ENCODE measurements at places on chromosomes 6 and 20. TPM values are rescaled to one million over a fixed set of nuclear protein-coding genes. Genes with fewer than 3 reads are reported as not detected.

Gene MYB
- total RNA-seq, result 47.0 TPM

Gene OR2H1
- not detected for total RNA-seq

Gene TINAG
- not detected for total RNA-seq

Gene LY6G6D
- not detected for total RNA-seq

Gene RGS17
- not detected for total RNA-seq

- H3K27me3 ChIP-seq, result peaks cover 26% of the 10 kb centered on the region
- H3K4me1 ChIP-seq, result no peaks in the 10 kb centered on the region
- no peak overlapping the region for H3K27ac ChIP-seq
- DNase-seq, result no peak
- no peaks in the 10 kb centered on the region for H3K36me3 ChIP-seq
- H3K4me3 ChIP-seq, result no peak overlapping the region
Observed at GRCh38 chr6:167298127-167298526, 7.0 kb downstream of the UNC93A start.

GRCh38 chr6:162715601-162716000, 12.0 kb downstream of the PRKN start:
- no peak for DNase-seq
- no peak overlapping the region for H3K4me3 ChIP-seq
- H3K36me3 ChIP-seq, result no peaks in the 10 kb centered on the region
- no peaks in the 10 kb centered on the region for H3K27me3 ChIP-seq
- H3K4me1 ChIP-seq, result no peaks in the 10 kb centered on the region

- H3K4me1 ChIP-seq, result no peaks in the 10 kb centered on the region
- H3K27ac ChIP-seq, result no peak overlapping the region
- H3K4me3 ChIP-seq, result no peak overlapping the region
- no peaks in the 10 kb centered on the region for H3K27me3 ChIP-seq
- no peaks in the 10 kb centered on the region for H3K36me3 ChIP-seq
Observed at GRCh38 chr20:7146552-7147219, 379.2 kb downstream of the BMP2 start.

GRCh38 chr6:70186461-70186860, 116.4 kb downstream of the COL9A1 start:
- no peaks in the 10 kb centered on the region for H3K4me1 ChIP-seq
- no peak overlapping the region for H3K27ac ChIP-seq
- no peak for DNase-seq
- H3K36me3 ChIP-seq, result no peaks in the 10 kb centered on the region

- no peak overlapping the region for H3K27ac ChIP-seq
- H3K4me1 ChIP-seq, result no peaks in the 10 kb centered on the region
- no peak overlapping the region for H3K4me3 ChIP-seq
- H3K27me3 ChIP-seq, result no peaks in the 10 kb centered on the region
- H3K36me3 ChIP-seq, result no peaks in the 10 kb centered on the region
Observed at GRCh38 chr20:25461281-25461650, 53.8 kb downstream of the GINS1 start.

- no peaks in the 10 kb centered on the region for H3K36me3 ChIP-seq
- H3K27me3 ChIP-seq, result peaks cover 62% of the 10 kb centered on the region
- no peak for DNase-seq
- peaks cover 27% of the 10 kb centered on the region for H3K4me1 ChIP-seq
- H3K4me3 ChIP-seq, result no peak overlapping the region
Observed at GRCh38 chr6:166245148-166245547, 63.0 kb downstream of the PRR18 start.

DNA sequence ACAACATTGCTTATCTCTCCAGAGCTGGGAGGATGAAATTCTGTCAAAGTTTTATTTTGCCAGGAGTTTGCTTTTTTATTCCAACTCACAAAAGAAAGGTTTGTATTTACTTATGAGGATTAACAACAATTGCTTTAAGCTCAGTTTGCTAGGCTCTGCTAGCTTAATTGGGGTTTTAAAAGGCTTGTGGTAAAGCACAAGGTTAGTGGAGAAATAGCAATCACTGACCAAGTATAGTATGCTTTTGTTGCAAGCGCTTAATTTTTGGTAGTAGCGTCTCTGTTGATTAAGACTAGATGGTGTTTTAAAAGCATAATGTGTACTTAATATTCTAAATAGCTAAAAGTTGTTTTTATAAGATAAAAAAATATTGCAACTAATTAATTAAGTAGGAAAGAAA, 45.7 kb downstream of the TINAG start:
- no peak overlapping the region for H3K27ac ChIP-seq
- H3K4me3 ChIP-seq, result no peak overlapping the region
- no peaks in the 10 kb centered on the region for H3K4me1 ChIP-seq
- DNase-seq, result no peak

DNA sequence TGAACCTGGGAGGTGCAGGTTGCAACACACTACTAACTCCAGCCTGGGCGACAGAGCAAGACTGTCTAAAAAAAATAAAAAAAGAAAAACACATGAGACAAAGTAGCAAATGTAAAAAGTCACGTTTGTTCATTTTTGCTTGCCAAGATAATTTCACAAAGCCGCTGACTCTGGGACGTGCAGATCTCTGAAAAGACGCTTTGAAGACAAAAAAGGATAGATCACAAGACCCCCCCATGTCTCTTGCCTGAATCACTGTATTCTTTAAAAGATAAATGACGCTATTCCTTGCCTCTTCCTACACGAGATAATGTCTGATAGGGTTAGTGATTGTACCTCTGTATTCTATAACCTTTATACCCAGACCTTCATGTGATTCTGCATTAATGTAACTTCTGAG, 23.3 kb upstream of the STXBP5 start:
- H3K27me3 ChIP-seq, result peaks cover 5% of the 10 kb centered on the region
- H3K4me1 ChIP-seq, result no peaks in the 10 kb centered on the region
- DNase-seq, result no peak
- peaks cover 2% of the 10 kb centered on the region for H3K36me3 ChIP-seq

DNA sequence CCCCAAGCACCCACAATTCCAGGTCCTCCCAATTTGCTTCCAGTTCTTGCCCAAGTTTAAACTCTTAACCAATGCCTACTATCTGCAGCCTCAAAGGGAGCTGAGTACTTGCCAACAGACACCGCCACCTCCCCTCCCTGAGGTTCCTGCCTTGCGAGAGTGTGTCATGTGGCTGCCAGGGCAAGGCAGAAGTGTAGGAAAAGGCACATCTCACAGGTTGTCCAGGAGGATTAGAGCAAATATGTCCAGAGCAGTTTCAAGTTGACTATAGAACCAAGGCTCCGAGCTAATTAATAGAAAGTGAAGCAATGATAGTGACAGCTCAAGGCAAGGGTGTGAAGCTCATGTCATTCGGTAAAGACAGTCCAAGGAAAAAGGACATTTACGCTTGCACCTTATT, 127.8 kb downstream of the ATXN1 start:
- H3K4me3 ChIP-seq, result no peak overlapping the region
- no peak for DNase-seq
- H3K27ac ChIP-seq, result peak overlapping the region; percentile 76
- no peaks in the 10 kb centered on the region for H3K27me3 ChIP-seq

Measured in activated CD8-positive, alpha-beta memory T cell treated with anti-CD3 and anti-CD28 coated beads, Interleukin-2, amount 10 ng/mL, durations not matched to agents 7 days and 5 days (primary cell).